Stimulated activated naive CD4-positive, alpha-beta T cell treated with Interleukin-2 at 50 U/mL for 16 hours (primary cell): ENCODE measurements at places on chromosomes 6 and 20.

- no peak for DNase-seq
Observed at GRCh38 chr6:119280668-119281067, 68.9 kb downstream of the MAN1A1 start.

DNA sequence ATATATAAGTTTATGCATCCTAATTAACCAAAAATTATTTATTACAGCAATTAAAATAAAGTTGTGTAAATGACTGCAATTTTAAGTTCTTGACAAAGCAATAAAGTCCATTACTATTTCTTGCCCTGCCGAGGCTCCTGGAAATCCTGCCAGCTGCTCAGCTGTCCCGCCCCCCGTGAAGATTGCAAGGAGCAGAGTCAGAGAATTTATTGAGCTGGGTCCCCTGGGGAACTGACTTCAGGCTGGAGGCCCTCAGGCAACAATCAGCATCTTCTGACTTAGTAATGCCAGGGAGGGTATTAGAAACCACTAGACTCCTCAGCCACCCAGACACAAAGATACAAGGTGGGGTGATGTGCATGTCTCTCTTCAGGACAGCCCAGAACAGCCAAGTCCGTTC is 92.3 kb downstream of the EDN3 start:
- DNase-seq, result no peak

DNA sequence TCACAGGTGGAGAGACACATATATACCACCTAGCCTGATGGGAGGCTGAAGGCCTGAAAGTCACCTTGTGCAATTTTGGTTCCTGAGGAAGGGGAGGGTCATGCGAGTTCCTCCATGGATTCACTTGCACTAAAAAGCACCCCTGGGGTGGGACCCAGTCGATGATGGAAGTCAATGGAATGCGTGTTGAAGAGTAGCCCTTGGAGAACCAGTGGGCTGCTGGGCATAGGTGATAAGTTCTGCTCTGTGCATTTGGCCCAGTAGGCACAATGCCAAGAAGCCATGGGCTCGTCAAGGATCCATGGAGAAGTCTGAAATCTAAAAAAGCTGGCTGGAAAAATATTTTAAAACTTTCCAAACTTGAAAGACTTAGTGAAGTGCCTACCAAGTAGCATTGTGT is 18.9 kb upstream of the SCRT2 start:
- DNase-seq, result no peak

- no peak for DNase-seq
Observed at GRCh38 chr6:94323853-94324252, 904.5 kb upstream of the EPHA7 start.

- no peak for DNase-seq
Observed at GRCh38 chr6:13304101-13304500, 24.2 kb downstream of the TBC1D7 start.

DNA sequence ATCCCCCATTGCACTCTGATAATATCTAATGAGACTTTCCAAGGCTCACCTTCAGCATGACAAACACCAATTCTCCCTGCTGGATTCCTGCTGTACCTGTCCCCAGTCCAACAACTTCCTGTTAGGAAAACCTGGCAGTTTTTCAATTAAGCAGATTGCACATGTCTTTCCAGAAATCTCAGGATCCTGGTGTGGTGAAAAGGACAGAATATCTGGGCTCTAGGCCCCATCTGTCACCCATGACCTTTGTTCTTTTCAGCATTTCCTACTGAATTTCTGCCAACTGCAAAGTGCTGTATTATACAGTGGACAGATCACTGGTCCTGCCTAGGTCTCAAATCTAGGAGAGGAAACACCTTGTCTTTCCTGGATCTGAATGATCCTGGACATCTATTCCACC is 27.7 kb upstream of the DTNBP1 start:
- no peak for DNase-seq

GRCh38 chr6:147711476-147711875 is 203.0 kb downstream of the SAMD5 start:
- no peak for DNase-seq

GRCh38 chr20:32007787-32008616 is 2.2 kb upstream of the CCM2L start:
- no peak for DNase-seq

- DNase-seq, result no peak
Observed at GRCh38 chr20:63482021-63482587, 9.6 kb upstream of the KCNQ2 start.

- peak; percentile 43 for DNase-seq
Observed at GRCh38 chr6:108737594-108738546, 110.4 kb upstream of the ARMC2 start.

DNA sequence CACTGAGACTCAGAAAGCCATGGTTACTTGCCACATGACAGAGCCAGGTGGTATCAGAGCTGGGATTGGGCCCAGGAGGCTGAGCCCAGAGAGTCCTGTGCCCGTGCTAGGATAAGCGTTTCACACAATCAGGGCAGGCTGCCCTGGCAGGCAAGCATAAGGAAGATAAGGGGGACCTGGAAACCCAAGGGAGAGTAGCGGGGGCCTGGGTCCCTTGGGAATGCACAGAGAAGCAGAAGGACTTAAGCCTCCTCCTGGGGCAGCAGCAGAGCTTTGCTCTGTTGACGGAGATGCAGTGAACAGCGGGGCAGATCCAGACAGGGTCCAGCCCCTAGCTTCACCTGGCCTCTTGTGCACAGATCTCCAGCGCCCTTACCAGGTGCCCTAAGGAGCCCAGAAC is 8.7 kb downstream of the TRIB3 start:
- DNase-seq, result no peak

DNA sequence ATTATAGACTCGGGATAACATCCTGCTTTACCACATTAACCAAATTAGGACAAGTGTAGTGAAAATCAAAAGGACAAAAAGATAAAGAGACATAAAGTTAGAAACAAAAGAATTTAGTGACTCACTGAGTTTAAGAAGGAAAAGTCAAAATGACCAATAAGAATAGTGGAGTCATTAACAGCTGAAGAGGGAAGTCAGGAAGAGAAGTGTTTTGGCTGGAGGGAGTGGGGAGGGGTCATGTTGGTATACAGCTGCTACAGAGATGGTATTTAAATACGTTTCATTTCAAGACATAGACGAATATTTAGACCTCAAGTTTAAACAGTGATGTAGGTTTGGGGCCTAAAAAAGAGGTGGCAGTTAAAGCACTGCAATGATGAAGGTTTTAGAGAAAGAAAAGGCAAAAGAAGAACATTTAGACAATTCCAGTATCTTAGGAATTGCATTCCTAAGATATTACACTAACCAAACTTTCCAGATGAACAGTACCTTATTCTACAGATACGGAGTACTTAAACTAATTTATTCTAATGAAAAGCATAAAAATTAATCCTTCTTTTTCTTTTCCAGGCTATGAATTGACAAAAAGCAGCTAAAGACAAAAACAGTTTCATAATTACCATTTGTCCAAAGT is 10.6 kb downstream of the FKBP5 start:
- DNase-seq, result no peak

DNA sequence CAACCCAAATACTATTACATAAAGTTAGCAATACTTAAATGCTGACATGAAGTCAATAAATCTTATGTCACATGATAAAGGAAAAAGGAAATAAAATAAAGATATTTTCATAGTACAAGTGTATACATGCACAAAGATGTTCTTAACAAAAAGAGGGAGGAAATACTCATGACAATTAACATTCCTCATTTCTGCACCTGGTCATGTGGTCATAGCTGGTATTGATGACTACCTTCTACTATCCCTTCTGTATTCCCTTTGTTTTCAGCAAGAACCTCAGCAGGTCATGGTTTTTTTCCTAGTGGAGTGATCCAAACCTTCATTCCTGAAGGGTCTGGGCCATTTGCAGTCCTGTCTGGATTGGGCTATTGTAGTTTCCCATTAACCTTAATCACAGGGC is 43.5 kb upstream of the FYN start:
- DNase-seq, result no peak

DNA sequence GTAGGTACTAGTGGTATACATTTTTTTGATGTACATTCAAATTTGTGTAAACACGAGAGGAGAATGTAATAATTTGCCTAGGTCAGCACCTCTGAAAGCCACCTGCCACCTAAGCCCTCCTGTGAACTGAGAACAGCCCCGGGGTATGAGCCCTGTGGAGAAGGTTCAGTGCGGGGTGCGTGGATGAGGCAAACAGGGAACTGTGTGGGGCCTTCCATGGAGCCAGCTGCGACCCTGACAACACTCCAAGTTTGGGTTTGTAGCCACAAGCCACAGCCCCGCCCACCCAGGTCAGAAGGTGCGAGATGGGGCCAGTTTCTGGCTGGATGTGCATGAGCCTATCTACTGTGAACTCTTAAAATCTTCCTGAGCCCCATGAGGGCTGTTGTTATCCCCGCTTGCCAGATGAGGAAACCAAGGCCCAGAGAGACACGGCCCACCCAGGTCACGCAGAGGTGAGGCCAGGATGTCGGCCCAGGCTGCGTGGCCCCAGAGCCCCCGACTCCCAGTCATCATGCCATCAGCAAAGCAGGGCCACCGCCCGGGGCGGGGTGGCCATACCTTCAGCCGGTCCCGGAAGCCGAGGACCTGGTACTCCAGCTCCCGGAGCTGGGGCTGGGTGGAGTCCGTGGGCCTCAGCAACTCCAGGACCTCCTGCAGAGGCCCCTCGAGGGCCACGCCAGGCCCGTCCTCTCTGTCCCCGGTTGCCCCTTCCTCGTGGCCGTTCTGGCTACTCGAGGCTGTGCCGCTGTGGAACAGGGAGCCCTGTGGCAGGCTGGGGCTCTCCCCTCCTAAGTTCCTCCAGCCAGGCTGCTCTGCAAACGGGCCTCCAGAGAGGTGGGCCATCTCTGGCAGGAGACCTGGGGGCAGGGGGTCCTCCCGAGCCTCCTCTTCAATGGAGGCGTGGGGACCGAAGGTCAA is 89.6 kb downstream of the RIPOR3 start:
- DNase-seq, result no peak

DNA sequence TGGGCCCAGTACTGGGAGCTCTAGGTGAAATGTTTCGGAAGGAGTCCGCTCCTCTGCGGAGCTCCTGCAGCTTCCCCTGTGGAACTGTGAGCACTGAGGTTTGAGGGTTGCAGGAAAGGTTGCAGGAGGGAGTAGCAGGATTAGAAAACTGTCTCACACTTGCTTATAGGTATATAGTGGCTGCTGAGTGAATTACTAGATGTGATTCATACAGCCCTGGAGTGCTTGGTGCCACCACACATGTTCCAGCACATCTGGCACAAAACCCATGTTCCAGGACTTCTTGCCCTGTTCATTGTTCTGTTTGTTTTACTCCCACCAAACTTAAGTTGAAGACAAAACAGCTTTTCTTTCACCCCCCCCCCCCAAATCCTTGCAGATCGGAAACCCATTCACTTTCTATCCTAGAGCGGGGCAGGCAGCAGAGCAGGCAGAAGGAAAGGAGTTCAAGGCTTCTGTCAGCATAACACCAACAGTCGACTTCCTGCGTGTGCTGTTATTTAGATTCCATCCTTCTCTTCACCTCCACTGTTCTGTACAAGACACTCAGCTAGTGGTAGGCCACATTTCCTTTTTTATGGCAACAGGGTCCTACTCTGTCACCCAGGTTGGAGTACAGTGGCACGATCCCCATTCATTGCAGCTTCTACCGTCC is 669 bp upstream of the PEX6 start:
- no peak for DNase-seq

DNA sequence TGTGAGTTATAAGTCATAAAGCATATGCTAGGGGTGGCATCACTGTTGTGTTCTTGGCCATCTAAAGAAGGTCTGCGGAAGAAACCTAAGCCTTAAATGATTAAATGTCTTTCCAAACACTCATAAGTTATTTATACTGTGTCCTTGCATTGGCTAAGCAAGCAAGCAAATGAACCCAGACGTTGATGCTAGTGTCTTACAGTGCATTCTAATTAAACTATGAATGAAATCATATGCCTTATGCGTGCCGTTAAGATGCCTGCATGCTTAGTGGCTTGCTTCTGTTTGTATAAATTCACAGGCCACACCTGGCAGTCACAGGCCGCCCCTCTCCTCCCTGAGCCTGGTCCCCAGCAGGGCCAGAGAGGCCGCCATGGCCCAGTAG is 49.9 kb downstream of the RIN2 start:
- DNase-seq, result no peak

DNA sequence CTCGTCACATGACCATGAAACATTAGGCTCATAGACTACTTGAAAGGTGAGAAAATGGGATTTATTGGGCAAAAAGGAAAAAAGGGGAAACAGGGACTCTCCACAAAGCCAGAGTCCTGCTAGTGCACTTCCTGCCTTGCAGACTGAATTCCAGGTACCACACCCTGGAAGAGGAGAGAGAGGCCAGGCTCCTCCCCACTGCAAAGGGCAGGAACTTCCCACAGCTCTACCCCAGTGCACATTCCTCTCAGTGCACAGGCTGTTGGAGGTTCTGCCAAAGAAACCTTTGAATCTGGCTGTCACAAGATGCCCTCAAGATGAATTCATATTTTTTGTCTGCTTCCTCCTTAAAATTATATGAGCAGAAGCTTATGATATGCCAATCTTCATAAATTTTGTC is 920.4 kb upstream of the GJE1 start:
- no peak for DNase-seq

GRCh38 chr6:6685249-6686040 is 96.9 kb downstream of the LY86 start:
- no peak for DNase-seq

- DNase-seq, result no peak
Observed at GRCh38 chr6:156175433-156175832, 601.7 kb upstream of the ARID1B start.

GRCh38 chr20:16368645-16369292 is 204.5 kb downstream of the KIF16B start:
- DNase-seq, result no peak

DNA sequence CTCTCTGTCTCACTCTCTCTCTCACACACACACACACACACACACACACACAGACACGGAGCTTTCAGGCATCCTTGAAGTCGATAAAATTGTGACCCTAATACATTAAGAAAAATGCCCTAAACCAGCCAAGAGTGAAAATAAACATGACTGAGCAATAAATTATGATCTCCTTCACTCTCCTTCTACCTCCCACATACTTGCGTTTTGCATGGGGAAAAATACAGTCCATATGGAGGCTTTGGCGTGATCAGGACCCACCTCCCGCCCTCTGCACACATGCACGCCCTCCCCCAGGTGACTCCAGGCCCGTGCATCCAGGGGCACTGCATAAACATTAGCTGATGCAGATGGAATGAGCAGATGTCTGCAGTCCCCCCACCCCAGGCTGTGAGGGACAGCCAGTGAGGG is 114.2 kb upstream of the JARID2 start:
- no peak for DNase-seq

DNA sequence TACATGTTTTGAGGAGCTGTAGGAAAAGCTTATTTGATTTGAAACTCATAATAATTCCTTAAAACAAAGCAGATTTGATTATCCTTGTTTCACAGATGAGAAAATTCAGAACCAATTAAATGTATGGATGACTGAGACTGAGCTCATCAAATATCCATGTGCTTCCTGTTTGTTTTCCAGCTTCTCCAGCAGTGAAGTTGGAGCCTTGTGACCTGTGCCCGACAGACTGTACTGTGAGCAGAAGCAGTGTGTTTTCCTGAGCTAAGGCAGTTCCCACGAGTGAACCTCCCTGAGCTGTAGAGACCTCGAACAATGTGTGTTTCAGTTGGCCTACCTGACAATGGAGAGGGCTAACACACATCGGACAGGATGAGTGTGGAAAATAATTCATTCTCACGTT is 599.5 kb upstream of the NRSN1 start:
- no peak for DNase-seq
